ENCODE measurements at places on chromosomes 11 and 22.
A peak's percentile ranks its signal among the peaks of the same experiment; 100 is the strongest.

DNA sequence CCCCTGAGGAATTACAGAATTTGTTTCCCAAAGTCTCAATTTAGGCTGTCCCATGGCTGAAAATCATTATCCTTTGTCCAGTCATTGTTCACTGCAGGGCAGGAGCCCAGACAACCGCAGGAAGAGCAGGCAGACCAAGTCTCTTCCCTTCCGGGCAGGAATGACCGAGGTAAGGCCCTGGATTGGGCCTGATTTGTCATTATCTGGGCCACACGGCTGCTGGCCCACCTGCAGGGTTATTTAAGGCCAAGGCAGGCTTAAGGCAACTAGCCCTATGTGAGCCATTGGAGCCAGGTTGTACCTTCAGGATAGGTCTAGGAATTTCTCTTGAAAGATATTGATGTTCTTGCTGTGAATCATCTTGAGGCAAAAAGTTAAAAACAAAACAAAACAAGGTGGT is 9.7 kb upstream of the IL10RA start:
- no peak for DNase-seq

- no peak for DNase-seq
Measured at GRCh38 chr11:73972620-73973449, 9.8 kb downstream of the UCP2 start.

DNA sequence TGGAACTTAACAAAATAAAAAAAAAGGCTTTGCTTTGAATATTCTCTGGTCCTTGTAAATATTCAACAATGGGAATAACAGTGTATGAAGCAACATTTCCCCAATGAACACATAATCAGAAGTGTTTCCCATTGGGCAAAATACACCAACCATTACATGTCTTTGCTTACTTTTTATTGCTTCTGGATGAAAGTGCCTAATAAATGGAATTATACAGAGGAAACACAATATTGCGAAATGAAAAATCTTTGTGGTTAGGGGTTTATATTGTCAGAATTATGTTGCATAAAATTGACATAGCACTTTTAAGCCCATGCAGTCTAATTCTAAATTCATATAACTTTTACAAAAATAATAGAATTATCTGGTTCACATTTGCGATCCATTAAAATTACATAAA is 386.4 kb downstream of the DCDC1 start:
- no peak for DNase-seq

GRCh38 chr11:110219006-110219785 is 77.2 kb downstream of the RDX start:
- DNase-seq: no peak

- no peak for DNase-seq
Measured at GRCh38 chr11:10580623-10581022, 12.2 kb upstream of the LYVE1 start.

DNA sequence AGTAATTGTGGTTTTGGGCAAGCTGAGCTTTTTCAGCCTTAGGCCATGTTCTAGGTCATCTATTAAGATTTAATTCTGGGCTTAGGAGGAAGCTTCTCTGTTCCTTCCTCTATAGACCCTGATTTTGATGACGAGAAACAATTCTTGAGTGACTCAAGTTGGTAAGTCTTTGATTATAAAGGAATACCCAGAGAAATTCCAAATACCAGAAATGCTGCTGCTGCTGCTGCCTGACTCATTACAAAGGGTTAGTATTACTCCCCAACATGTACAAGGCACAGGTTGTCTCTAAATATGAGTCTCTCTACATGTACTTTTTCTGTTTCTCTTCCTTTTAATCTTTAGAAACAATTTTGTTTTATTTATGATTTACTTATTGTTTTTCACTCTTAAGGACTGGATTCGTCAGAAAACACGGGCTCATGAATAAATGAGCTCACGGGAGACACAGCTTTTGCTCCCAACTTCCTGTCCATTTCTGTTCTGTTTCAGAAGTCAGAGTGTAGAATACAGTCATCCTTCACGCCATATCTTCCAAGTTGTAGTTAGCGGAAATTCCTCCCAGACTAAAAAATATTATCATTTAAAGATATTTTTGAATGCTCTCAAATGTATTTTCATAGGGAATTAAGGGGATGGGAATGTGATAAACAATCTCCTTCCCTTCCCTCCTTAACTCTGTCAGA is 31.8 kb upstream of the RBMXL2 start:
- no peak for DNase-seq

- no peak for DNase-seq
Measured at GRCh38 chr11:93983542-93984195, 37.5 kb upstream of the HEPHL1 start.

GRCh38 chr11:44950625-44951476 is at the start of gene TP53I11:
Gene TP53I11, minus strand, starts transcription at chr11:44950883. Its CDS starts 12,548 bp downstream, at chr11:44938335.
- DNase-seq: peak; percentile 19

GRCh38 chr11:90803831-90804230 is 581.0 kb upstream of the CHORDC1 start:
- no peak for DNase-seq

GRCh38 chr11:58142761-58143160 is 17.4 kb upstream of the OR9I1 start:
- no peak for DNase-seq

DNA sequence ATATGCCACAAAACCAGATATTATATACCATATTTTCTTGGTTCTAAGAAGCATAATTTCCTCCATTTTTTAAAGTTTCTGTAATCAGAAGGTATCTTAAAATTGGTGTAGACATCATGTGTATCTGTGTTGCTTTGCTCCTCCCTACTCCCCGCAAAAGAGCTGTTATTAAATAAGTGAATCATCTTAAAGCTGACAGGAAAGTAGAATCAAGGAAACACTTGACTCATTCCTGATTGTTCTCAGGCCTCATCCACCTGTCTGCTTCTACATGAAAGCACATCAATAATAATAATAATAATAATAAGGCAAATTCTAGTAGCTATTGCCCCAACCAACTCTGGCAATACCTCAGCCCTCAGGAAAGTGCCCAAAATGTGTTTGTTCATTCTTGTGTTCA is 26.2 kb upstream of the GUCY1A2 start:
- DNase-seq: no peak

GRCh38 chr11:134560066-134560465 is 148.0 kb upstream of the B3GAT1 start:
- DNase-seq: no peak

GRCh38 chr11:19953909-19954308 is 206.4 kb downstream of the DBX1 start:
- no peak for DNase-seq

DNA sequence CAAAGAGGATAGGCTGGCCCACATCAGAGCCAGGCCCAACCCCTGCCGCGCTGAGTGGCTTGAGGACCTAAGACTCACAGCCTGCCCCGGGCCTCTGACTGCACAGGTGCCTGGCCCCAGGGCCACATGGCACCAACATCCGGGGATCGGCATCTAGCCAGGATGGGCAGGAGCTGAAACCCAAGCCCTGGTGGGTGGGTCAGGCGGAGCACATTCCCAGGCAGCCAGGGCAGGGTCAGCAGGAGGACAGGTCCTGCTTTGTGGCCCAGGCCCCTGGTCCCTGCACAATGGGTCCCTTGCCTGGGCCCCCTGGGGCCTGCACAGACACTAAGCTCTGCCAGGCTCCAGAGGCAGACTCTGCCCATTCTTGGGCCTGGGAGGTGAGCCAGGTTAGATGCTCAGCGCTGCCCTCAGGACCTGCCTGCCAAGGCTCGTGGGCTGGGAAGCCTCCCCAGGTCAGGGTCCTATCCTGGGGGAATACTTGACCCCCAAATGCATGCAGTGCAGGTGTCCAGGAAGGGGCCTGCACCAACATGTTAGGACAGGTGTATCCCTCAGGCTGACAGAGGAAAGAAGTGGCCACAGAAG is 33.5 kb downstream of the ARVCF start:
- no peak for DNase-seq

GRCh38 chr11:102950622-102951081 is 4.9 kb downstream of the MMP13 start:
- no peak for DNase-seq

DNA sequence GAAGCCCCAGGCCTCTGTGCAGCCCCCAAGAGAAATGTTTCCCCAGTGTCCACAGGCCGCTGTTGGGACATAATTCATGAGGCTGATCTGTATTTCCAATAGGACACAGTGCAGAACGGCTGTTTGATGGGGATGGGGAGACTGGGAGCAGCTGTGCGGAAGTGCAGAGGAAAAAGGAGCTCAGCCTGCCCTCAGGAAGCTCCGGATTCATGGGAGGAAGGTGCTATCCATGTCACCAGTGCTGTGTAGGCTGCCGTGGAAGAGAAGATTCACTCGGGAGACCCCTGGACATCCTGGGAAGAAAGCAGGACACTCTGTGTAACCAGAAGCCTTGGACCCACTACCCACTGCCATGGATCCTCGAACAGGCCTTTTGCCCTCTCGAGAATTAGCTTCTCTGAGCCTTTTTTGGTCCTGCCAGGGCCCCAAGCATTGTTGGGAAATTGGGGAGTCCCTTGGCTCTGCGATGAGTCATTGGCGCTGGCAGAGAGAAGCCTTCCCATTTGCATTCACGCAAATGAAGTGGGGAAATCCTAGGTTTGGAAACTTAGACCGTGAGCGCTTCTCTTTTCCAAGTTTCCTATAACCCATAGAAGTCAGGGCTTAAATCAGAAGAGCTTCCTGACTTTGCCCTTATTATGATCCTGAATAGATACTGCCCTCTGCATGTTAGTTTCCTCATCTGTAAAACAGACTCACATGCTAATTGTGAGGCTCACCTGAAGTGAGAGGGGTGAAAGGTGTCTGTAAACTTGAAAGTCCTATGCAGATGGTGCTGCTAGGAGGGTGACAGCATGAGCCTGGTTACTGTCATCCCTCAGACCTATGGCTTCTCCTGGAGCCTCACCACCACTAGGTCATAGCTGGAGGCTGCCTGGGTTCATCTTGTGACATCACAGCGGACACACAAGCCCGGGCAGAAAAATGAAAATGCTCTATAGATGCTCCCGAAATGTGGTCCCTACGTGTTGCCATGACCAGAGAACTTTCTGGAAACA is 229.2 kb upstream of the B3GAT1 start:
- DNase-seq: no peak

- no peak for DNase-seq
Measured at GRCh38 chr11:8701891-8702597, 19.5 kb downstream of the RPL27A start.

- no peak for DNase-seq
Measured at GRCh38 chr22:21761086-21761485, 25.5 kb upstream of the YPEL1 start.

DNA sequence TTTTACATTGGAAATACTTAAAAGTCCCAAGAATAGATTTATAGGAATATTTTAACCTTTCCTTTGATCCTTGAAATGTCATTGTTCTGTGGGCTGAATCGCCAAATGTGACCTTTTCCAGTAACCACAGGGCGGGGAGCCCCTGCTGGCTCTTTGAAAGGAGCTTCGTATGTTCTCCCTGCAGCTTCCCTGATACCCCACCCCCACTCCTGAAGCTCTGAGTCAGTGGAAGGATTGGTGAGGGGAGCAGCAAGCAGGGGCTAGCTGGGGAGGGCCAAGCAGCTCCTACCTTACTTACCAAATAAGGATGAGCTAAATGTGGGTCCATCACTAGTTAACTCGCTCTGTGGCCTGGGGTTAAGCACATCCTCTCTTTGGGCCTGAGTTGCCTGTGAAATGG is 87.7 kb downstream of the CHST1 start:
- no peak for DNase-seq

DNA sequence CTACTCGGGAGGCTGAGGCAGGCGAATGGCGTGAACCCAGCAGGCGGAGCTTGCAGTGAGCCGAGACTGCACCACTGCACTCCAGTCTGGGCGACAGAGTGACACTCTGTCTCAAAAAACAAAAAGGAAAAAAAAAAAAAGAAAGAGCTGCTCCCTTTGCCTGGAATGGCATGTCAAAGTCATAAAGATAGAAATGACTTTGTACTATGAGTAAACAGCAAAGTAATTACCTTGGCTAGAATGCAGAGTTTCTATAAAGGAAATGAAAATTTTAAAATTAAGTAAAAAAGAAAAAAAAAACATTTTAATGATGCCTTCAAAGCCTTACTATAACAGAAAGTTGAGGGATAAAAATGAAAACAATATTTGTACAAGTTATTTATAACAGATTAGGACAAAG is 10.1 kb downstream of the PPP2R1B start:
- DNase-seq: no peak

DNA sequence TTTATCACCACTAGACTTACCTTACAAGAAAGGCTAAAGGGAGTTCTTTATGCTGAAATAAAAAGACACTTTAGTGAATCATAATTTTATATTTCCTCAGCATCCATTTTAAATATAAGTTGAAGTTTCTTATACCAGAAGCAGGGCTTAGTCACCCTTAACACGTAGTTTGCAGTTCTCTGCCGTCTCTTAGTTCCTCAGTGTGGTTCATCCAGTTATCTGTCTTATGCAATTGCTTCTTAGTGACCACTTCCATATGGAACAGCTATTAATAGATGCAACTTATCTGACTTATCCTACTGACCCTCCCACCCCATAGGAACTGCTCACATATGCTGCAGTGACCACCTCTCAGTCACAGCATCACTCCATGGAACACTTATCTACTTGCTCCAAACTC is 11.7 kb upstream of the SLC36A4 start:
- DNase-seq: no peak

DNA sequence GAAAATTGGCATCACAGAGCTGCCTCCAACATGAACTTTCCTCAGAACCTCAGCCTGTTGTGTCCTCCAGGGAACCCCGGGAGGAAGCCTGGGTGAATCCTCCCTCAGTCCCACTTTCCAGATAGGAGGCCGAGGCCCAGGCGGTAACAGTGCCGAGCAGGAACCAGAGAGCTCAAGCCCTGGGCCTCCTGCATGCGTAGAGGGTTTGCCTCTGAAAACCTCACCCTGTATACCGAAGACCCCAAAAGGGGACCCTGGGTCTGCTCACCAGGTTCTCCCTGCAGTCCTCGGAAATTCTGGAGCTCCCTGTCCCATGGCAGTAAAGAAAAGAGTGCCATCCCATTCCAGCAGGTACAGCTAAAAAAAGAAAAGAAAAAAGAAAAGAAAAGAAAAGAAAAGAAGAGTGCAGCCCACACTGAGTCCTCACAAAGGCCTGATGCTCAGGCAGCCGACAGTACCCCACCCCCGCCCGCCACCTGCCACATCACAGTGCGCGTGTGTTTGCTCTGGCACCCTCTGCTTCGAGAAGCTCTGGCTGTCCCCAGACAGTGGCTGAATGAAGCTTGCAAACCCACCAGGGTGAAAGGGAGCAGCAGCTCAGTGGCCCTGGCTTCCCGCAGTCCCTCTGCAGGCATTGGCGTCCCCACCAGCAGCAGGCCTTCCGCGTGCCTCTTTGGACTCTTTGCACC is 28.4 kb upstream of the FADD start:
- DNase-seq: no peak

- no peak for DNase-seq
Measured at GRCh38 chr11:35623621-35624168, 5.4 kb downstream of the FJX1 start.

GRCh38 chr11:33027846-33028536 is 11.4 kb upstream of the TCP11L1 start:
- no peak for DNase-seq

- DNase-seq: no peak
Measured at GRCh38 chr11:10688401-10688800, 5.2 kb downstream of the IRAG1 start.

GRCh38 chr22:20267441-20268278 is 458 bp downstream of the RTN4R start:
- no peak for DNase-seq
